ENCODE measurements at places on chromosomes 1 and 21.

- DNase-seq, result no peak
Measured at GRCh38 chr1:176996456-176997090, 167.9 kb downstream of the ASTN1 start.

DNA sequence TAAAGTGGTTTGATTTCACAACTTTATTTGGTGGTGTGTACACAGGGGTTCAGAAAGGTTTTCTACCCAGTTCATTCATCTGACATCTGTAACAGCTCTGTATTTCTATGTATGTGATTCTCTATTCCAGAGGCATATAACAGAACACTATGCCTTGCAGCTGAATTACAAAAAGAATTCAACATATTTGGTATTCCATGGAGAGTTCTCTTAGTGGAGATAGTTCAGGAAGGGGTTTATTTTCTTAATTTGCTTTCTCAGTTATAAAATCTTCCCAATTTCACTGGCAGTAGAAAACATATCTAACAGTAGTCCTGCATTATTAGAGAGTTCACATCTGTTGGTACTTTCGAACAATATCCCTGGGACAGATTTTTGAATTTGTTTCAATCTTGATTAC, 207.9 kb upstream of the LYPLAL1 start:
- no peak for DNase-seq

DNA sequence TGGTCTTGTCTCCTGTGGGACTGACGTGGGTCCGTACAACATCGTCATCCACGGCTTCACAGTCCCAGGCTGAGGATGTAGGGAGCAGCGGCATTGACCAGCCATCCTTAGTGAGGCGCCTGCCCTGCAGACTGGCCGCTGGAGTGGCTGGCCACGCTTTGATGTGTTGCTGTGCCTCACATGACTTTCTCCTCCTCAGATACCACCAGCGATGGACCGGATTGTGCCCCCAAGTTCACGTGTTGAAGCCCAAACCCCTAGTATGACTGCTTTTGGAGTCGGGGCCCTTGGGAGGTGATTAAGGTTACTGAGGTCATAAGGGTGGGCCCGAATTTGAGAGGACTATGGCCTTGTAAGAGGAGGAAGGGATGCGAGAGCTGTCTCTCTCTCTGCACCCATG, 122.5 kb downstream of the PCBP3 start:
- DNase-seq, result no peak

DNA sequence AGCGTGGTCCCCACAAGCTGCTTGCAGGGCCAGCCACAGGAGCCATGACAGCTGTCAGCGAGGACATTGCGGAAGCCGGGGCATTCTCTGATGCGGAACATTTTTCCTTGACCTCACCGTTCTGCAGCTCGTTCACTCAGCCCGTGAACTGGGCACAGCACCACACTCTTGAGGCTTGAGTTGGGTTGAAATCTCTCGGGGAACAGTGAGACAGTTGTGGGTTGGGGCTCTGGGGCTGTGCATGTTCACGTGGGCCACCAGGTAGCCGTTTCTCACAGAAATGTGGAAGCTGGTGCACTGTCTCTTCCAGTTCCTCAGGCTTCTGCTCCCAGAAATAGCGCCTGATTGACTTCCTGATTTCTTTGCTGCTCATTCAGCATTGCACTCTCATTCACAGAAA, 69.8 kb downstream of the SPSB1 start:
- no peak for DNase-seq

- no peak for DNase-seq
Measured at GRCh38 chr1:164576291-164577271, 17.6 kb downstream of the PBX1 start.

DNA sequence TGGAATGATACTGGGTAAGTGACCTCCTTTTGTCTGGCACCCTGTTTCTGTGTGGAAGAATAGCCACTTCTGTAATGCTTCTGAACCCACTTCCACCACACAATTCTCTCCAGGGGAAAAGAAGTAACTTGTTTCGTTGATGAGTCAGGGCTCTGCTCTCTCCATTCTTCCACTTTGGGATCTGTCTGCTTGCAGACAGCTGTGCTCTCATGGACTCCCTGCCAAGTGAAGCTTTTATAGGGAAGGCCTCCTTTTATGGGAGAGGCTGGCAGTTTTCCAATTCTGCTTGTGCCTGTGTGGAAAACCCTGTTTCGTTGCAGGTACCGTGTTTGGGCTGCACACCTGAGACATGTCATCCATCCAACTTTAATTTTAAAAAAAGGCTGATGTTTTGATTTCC, 130.7 kb downstream of the GIPC2 start:
- no peak for DNase-seq
